ENCODE measurements at places on chromosomes 2 and 18. TPM values are rescaled to one million over a fixed set of nuclear protein-coding genes. Genes with fewer than 3 reads are reported as not detected.

Gene CD302
- 18.3 TPM for total RNA-seq

Gene TCF7L1
- total RNA-seq, result 3.9 TPM

Gene ARL4C
- 3.4 TPM for total RNA-seq

Gene ASTL
- total RNA-seq, result 0.31 TPM

Gene RAPGEF4
- 1.2 TPM for total RNA-seq

Gene PLEK
- total RNA-seq, result 2.6 TPM

Gene IL1RL1
- total RNA-seq, result 3.4 TPM

Data from left colon (tissue), 2 donors.